ENCODE measurements at places on chromosomes 5 and 9.

DNA sequence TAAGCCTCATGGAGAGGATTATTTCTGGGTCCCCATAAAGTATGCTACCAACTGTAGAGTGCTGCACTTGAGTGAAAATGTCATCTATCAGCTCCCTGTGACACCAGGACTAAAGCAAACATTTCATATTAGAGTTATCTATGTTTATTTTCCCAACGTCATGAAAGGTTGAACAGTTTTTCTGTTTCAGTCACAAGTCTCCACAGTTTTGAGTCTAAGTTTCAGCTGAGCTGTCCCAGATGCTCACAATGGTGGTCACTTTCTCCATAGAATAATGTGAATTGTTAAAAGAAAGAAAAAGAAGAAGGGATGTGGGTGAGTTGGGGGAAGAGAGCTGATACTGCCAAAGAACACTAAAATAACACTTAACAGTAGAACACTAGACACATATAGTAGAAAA lies 126.3 kb upstream of the C9orf72 start:
- DNase-seq = no peak
- no peaks in the 10 kb centered on the region for H3K36me3 ChIP-seq
- H3K4me3 ChIP-seq = no peak overlapping the region
- H3K27me3 ChIP-seq = no peaks in the 10 kb centered on the region
- no peak overlapping the region for H3K27ac ChIP-seq

DNA sequence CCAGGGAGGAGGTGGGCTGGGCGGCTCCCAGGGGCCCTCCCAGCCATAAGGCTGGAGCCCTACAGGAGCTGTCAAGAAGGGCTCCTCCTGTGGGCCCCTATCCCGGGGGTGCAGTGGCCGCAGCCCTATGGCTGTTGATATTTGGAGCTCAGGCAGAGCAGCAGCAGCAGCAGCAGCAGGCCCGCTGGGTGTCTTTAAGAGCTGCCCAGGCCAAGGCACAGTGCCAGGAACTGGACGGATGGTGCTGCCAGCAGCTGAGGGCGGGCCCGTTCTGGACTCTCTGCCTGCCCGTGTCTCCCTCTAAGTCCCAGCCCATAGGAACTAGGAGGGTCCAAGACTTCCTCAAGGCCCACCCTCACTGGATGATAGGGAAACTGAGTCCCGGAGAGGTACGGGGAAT lies 3.6 kb downstream of the AK1 start:
- DNase-seq = no peak
- no peak overlapping the region for H3K27ac ChIP-seq
- H3K36me3 ChIP-seq = peaks cover 2% of the 10 kb centered on the region
- H3K4me1 ChIP-seq = no peaks in the 10 kb centered on the region

DNA sequence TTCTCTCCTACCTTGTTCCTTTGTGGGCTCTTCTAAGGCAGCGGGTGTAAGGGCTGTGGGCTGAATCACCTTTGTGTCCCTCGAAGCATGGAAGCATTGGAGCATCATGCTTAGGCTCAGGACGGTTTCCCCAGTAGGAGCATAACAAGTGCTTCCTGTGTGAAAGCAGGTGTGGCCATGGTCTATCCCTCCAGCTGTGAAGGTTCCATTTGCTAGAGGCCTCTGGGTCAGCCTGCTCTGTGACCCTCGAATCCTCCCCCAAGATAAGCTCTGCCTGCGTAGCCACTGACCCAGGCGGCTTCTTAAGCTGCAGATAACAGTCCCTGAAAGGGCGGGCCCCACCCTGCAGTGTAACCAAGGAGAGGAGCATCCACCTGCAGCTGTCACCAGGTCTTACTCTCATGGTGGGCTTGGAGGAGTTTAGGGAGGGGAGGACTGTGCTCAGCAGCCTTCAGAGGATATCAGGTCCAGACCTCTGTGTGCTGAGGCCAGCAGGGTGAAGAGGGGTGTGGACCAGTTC lies 8.4 kb upstream of the NDST1 start:
- H3K4me3 ChIP-seq = no peak overlapping the region
- H3K36me3 ChIP-seq = no peaks in the 10 kb centered on the region
- H3K4me1 ChIP-seq = peaks cover 22% of the 10 kb centered on the region

GRCh38 chr5:172902497-172903472 lies 56.4 kb upstream of the RPL26L1 start:
- no peak overlapping the region for H3K27ac ChIP-seq
- peak; percentile 91 for DNase-seq
- no peaks in the 10 kb centered on the region for H3K36me3 ChIP-seq
- no peak overlapping the region for H3K4me3 ChIP-seq
- H3K4me1 ChIP-seq = peaks cover 3% of the 10 kb centered on the region

- no peaks in the 10 kb centered on the region for H3K36me3 ChIP-seq
- DNase-seq = peak; percentile 74
- H3K27ac ChIP-seq = no peak overlapping the region
- H3K27me3 ChIP-seq = no peaks in the 10 kb centered on the region
- no peaks in the 10 kb centered on the region for H3K4me1 ChIP-seq
These were observed 159.8 kb upstream of the GAS1 start for GRCh38 chr9:87107072-87107471.

DNA sequence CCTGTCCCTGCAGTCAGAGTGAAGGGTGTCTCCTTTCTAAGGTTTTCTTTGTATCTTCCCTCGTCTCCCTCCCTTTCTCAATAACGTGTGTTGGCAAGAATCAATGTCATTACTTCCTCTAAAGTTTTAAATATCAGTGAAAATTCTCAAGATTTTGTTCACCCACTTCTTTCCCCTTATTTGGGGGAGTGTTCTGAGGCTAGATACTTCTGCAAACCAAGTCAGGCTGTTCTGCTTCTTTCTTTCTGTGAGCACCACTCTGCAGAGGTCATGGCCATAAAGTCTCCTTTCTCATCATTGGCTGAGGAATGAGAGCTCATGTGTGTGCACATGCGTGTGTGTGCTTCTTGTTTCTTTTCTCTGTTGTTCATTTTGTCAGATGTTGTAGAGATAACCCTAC lies 26.6 kb upstream of the SPATA31C2 start:
- no peak for DNase-seq
- no peaks in the 10 kb centered on the region for H3K27me3 ChIP-seq
- no peaks in the 10 kb centered on the region for H3K36me3 ChIP-seq
- no peak overlapping the region for H3K27ac ChIP-seq

DNA sequence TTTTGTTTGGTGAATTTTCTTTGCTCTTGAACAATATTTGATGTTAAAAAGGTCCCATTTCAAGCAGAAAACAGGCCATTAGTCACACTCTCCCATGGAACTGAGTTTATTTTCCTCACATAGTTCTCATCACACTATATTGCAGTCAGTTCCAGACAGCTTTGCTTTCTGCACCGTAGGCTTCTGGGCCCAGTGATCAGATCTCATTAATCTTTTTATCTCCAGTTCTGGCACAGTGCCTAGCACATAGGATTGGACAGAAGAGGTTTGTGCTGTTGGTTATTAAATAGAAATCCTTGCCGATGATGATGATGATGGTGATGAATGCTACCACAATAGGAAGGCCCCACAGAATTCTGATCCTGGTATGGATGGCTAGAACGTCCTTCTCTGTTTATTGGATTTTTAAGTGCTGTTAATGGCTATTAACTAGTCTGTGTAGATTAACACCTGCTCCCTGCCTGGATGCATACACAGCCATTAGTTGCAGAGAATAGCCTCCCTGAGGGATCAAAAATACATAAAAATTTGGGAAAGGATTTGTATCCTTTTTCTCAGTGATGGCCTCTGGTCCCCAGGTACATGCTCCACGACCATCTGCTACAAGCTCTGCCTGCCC lies 52.0 kb upstream of the NTRK2 start:
- no peaks in the 10 kb centered on the region for H3K27me3 ChIP-seq
- DNase-seq = no peak
- H3K27ac ChIP-seq = no peak overlapping the region
- no peak overlapping the region for H3K4me3 ChIP-seq

- peaks cover 11% of the 10 kb centered on the region for H3K27me3 ChIP-seq
- H3K4me3 ChIP-seq = no peak overlapping the region
- H3K4me1 ChIP-seq = no peaks in the 10 kb centered on the region
These were observed 2.2 kb upstream of the TMEM210 start for GRCh38 chr9:137173796-137174664.

DNA sequence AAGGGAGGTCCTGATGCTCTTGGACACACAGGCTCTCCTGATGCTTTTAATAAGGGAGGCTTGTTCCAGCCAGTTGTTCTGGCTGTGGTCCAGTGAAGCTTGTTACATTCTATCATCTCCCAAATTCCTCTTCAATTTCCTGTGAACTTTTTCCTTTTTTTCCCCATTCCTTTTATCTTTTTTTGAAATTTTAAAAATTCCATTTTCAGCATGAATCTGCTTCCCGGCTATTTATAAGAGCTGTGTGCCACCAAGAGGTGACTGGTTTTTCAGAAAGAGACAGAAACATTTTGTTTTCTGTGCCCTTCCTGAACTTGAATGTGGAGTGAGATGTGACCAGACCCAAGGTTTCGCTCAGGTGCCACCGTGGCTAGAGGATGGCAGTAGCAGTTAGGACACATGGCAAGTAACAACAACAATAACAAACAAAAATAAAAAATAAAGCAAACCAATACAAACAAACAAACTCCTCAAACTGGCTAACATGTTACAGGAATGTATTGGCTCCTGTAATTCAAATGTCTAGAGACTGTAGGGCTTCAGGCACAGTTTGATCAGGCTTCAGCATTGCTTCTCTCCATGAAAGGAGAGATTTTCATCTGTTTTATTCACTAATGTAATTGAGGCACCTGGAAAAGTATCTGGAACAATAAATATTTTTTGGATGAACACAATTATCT lies 121.1 kb downstream of the BOD1 start:
- no peak overlapping the region for H3K4me3 ChIP-seq
- no peaks in the 10 kb centered on the region for H3K4me1 ChIP-seq
- no peak overlapping the region for H3K27ac ChIP-seq
- H3K36me3 ChIP-seq = no peaks in the 10 kb centered on the region
- H3K27me3 ChIP-seq = no peaks in the 10 kb centered on the region
- no peak for DNase-seq

DNA sequence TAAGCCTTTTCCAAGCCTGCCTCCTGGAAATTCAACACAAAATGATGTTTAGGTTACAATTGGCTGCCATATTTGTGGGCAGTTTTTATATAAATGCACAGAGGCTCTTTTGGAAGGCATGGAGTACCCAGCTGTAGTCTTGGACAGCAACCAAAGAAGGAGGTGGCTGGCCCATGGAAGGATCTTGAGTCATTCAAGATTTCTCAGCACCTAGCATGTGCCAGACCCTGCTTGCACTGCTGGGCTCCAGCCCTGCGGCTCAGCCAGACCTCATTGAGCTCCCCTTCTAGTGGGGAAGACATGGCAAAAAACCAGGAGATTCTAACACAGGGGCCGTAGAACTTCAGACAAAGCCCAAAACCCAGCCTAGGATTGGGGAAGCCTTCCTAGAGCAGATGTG lies 22.1 kb downstream of the JADE2 start:
- H3K4me3 ChIP-seq = no peak overlapping the region
- H3K36me3 ChIP-seq = peaks cover 3% of the 10 kb centered on the region
- no peaks in the 10 kb centered on the region for H3K27me3 ChIP-seq
- no peak for DNase-seq
- H3K4me1 ChIP-seq = peaks cover 5% of the 10 kb centered on the region
- H3K27ac ChIP-seq = no peak overlapping the region

GRCh38 chr9:111959468-111960359 lies 63.1 kb downstream of the UGCG start:
- H3K36me3 ChIP-seq = no peaks in the 10 kb centered on the region
- peaks cover 6% of the 10 kb centered on the region for H3K4me1 ChIP-seq
- DNase-seq = peak; percentile 71

DNA sequence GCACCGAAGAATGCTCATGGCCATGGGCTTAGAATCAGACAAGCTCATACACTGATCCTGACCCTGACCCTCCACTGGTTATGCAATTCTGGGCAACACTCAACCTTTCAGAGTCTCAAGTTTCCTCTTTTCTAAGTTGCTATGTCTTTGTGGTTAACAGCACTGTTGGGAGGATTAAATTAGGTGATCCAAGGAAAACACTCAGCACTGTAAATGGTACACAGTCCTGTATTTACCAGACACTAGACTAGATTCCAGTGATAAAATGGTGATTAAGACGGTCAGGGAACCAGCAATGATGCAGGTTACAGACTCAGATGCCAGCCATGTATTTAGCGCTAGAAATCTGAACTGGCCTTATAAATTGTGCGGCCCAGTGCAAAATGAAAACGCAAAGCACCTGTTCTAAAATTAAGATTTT lies 8.1 kb downstream of the ARL15 start:
- H3K27ac ChIP-seq = no peak overlapping the region
- no peak overlapping the region for H3K4me3 ChIP-seq
- no peaks in the 10 kb centered on the region for H3K4me1 ChIP-seq
- no peaks in the 10 kb centered on the region for H3K36me3 ChIP-seq

DNA sequence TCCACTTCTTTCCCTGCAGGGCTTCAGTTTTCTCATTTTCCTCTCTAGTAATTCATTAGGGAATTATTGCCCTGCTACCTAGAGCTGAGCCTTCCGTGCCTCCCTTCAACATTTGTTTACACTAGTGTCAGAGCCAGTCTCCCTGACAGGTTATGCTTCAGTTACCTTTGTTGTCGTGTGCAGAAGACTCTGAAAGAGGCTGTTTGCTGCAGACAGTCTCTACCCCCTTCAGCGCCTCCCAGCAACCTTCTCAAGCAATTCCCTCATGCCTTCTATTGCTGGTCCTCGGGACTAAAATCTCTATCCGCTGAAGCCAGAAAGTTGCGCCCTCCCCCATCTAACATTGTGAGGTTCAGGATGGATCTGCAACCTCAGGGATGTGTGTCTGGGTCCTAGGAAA lies 12.8 kb downstream of the RALGPS1 start:
- no peak for DNase-seq
- no peak overlapping the region for H3K4me3 ChIP-seq
- H3K36me3 ChIP-seq = no peaks in the 10 kb centered on the region
- H3K27ac ChIP-seq = no peak overlapping the region
- no peaks in the 10 kb centered on the region for H3K27me3 ChIP-seq

- no peaks in the 10 kb centered on the region for H3K36me3 ChIP-seq
- H3K4me1 ChIP-seq = no peaks in the 10 kb centered on the region
- H3K27ac ChIP-seq = no peak overlapping the region
- no peaks in the 10 kb centered on the region for H3K27me3 ChIP-seq
- H3K4me3 ChIP-seq = no peak overlapping the region
- DNase-seq = no peak
These were observed 219.9 kb upstream of the NFIL3 start for GRCh38 chr9:91643481-91644077.

DNA sequence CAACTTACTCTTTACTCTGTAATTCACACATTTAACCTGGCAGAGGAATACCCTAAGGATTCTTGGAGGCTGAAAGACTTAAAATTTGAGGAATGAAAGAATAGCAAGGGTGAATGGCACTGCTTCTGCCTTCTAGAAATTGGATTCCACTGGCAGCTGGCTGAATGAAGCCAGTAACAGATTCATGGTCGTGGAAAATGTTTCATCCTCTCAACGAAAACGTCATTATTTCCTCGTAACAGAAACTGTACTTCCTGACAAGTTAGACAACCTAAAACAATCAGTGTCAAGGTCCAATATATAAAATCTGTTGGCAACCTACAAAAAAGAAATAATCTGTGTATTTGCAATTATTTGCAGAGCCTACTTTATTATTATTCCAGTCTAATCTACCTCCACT lies 39.7 kb downstream of the BNC2 start:
- H3K4me1 ChIP-seq = peaks cover 4% of the 10 kb centered on the region
- no peaks in the 10 kb centered on the region for H3K27me3 ChIP-seq
- H3K4me3 ChIP-seq = no peak overlapping the region
- no peak overlapping the region for H3K27ac ChIP-seq
- no peaks in the 10 kb centered on the region for H3K36me3 ChIP-seq
- DNase-seq = no peak

- H3K4me1 ChIP-seq = no peaks in the 10 kb centered on the region
- no peaks in the 10 kb centered on the region for H3K36me3 ChIP-seq
- no peak overlapping the region for H3K4me3 ChIP-seq
- no peak for DNase-seq
- H3K27ac ChIP-seq = no peak overlapping the region
These were observed 17.7 kb upstream of the UBAC1 start for GRCh38 chr9:135978642-135979546.
